ENCODE measurements at places on chromosomes 2 and 18.

DNA sequence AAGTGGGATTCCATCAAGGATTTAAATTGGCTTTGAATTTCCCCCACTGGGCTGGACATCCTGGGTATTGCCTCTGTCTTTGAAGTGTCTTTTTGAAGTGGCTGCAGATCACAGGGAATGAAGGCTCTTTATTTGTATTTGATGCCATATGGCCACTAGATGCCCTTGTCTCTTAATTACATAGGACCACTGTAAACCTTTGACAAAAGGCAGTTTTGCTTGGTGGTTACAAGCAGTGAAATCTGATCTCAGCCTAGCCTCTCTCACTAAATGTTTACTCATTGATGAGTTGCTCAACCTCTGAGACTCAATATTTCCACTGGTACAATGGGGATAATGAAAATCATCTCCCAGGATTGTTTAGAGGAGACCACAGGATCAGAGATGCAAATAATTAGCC is 102.2 kb downstream of the INSIG2 start:
- H3K27me3 ChIP-seq: no peaks in the 10 kb centered on the region
- no peaks in the 10 kb centered on the region for H3K36me3 ChIP-seq
- DNase-seq: no peak
- H3K4me3 ChIP-seq: no peak overlapping the region

DNA sequence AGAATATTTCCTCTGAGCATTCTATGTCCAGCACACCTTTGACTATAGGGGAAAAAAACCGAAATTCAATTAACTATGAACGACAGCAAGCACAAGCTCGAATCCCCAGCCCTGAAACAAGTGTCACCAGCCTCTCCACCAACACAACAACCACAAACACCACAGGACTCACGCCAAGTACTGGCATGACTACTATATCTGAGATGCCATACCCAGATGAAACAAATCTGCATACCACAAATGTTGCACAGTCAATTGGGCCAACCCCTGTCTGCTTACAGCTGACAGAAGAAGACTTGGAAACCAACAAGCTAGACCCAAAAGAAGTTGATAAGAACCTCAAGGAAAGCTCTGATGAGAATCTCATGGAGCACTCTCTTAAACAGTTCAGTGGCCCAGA is 79.4 kb upstream of the FAM117B start:
- H3K4me3 ChIP-seq: no peak overlapping the region
- H3K27ac ChIP-seq: no peak overlapping the region
- no peak for DNase-seq
- no peaks in the 10 kb centered on the region for H3K4me1 ChIP-seq
- H3K36me3 ChIP-seq: peaks cover 48% of the 10 kb centered on the region

GRCh38 chr2:147386284-147386683 is 458.5 kb upstream of the ACVR2A start:
- H3K4me1 ChIP-seq: no peaks in the 10 kb centered on the region
- no peak for DNase-seq
- no peaks in the 10 kb centered on the region for H3K27me3 ChIP-seq
- H3K27ac ChIP-seq: no peak overlapping the region

DNA sequence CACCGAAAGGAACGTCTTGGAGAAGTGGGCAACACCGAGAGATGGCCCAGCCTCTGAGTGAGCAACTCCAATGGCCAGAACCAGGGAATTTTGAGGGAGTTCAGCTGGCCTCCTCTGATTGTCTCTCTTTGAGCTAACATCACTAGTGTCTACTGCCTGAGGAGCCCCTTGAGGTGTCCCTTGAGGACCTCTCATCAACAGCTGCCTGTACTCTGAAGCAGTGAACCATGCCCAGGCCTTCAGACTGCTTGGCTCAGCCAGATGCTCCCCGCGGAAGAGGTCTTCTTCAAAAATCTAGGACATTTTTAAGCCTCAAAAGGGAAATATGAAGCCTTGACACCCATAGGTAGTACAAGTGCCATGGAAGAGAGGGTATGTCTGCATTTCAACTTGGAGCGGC is 430.4 kb downstream of the TXNL1 start:
- DNase-seq: no peak
- H3K4me1 ChIP-seq: no peaks in the 10 kb centered on the region
- H3K36me3 ChIP-seq: no peaks in the 10 kb centered on the region
- no peaks in the 10 kb centered on the region for H3K27me3 ChIP-seq
- no peak overlapping the region for H3K4me3 ChIP-seq
- no peak overlapping the region for H3K27ac ChIP-seq

DNA sequence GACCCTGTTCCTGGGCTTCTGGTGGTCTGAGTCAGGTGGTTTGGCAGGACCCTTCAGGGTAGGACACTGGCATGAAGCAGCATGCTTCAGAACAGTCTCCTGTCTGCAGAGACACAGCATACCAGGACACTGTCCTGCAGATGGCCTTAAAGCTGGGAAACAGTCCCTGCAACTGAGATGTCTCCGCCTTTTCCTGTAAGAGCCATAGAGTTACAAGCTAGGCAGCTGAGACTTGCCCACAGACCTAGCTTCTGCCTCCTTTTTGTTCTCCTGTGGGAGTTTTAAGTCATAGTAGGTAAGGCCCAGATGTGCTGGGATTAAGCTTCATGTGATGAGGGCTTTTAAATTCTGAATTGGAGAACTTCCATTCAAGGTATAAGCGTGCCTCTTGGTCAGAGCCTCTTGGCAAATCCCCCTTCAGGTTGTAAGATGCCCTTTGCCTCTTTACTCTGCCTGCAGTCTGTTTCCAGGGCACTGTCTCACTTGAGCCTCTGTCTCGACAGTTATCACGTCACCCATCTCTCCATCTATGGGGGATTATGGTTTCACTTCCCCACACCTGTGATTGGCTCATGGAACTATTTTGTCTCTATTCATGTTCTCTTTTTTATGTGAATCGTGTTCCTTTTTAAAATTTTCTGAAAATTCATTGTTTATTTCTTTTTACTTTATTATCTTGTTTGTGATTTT is 51.8 kb downstream of the COA5 start:
- no peak overlapping the region for H3K4me3 ChIP-seq
- no peak overlapping the region for H3K27ac ChIP-seq
- no peaks in the 10 kb centered on the region for H3K4me1 ChIP-seq
- H3K27me3 ChIP-seq: no peaks in the 10 kb centered on the region
- no peak for DNase-seq

DNA sequence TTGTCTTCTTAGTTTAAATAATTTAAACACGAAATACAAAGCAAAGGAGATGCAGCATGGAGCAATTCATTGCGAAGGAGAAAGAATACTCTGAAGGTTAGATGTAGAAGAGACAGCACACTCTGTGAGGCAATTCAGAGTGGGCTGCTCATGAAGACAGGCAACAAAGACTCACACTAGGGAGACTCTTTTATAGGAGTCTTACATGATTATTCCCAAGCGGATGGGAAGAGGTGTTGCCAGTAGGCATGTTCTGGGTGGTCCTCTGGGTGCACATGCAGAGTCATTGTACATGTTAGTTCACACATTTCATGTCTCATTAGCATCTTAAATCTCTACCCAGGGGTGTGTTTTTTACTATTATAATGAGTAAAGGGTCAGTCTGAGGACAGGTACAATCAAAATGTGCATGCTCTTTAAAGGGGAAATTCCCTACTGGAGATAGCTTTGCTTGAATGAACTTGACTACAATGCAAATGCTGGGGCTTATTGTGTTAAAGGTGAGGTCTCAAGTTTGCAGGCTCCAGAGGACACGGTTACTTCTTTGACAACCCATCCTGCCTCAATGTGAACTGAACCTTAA is 275.5 kb downstream of the CDH19 start:
- H3K36me3 ChIP-seq: no peaks in the 10 kb centered on the region
- no peak for DNase-seq
- no peaks in the 10 kb centered on the region for H3K4me1 ChIP-seq
- no peak overlapping the region for H3K27ac ChIP-seq
- no peaks in the 10 kb centered on the region for H3K27me3 ChIP-seq
- H3K4me3 ChIP-seq: no peak overlapping the region

GRCh38 chr2:133993160-133993559 is 260.7 kb upstream of the MGAT5 start:
- H3K27ac ChIP-seq: no peak overlapping the region
- DNase-seq: no peak
- no peak overlapping the region for H3K4me3 ChIP-seq
- no peaks in the 10 kb centered on the region for H3K27me3 ChIP-seq
- no peaks in the 10 kb centered on the region for H3K36me3 ChIP-seq

DNA sequence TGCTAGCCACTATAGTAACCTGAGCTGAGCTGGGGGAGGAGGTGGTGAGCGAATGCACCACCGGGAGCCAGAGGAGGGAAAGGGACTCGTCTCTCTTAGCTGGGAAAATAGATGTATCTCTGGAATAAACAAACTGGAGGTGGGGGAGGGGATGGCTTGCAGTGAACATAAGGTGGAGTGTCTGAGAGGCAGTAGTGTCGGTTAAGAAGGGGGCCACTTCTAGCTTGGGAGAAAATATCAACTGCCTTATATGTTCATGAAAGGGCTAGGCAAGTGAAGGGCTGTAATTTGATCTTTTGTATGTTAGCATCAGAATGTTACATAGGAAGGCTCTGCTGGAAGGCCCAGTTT is 2.2 kb downstream of the SETBP1 start:
- no peak for DNase-seq
- peak overlapping the region; percentile 93 for H3K4me3 ChIP-seq
- H3K27me3 ChIP-seq: no peaks in the 10 kb centered on the region
- no peaks in the 10 kb centered on the region for H3K36me3 ChIP-seq
- H3K27ac ChIP-seq: peak overlapping the region; percentile 67
- peaks cover 49% of the 10 kb centered on the region for H3K4me1 ChIP-seq

- no peak for DNase-seq
- no peak overlapping the region for H3K4me3 ChIP-seq
- no peaks in the 10 kb centered on the region for H3K36me3 ChIP-seq
Observed at GRCh38 chr2:235551965-235552364, 58.1 kb downstream of the AGAP1 start.

DNA sequence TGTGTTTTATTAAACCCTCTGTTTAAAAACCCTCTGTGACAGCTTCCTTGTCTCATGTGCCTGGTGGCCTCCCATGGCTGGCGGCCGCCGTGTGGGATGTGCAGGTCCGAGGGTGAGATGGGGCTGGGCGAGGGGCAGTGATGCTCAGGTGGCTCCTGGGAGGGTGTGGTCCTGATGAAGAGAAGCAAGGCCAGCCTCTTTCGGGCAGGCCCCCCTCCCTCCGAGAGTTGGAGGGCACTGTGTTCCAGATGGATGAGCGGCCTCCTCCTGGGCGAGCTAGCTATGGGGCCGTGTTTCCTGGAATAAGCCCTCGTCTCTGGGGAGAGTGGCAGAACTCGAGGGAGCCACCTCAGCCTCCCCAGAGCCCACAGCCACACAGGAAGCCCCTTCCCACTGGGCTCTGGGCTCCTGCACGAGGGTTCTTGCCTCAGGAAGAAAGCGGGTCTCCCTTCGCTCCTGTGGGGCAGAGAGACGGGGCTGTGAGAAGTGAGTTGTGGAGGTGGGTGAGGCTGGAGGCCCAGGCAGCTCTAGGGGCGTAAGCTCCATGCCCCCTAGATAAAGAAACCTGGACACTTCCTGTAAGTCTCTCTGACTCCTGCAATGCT is 72.1 kb downstream of the ASB1 start:
- H3K4me3 ChIP-seq: no peak overlapping the region
- no peak overlapping the region for H3K27ac ChIP-seq
- DNase-seq: no peak

- H3K27me3 ChIP-seq: no peaks in the 10 kb centered on the region
- no peak overlapping the region for H3K27ac ChIP-seq
- no peak for DNase-seq
- H3K4me3 ChIP-seq: no peak overlapping the region
- H3K36me3 ChIP-seq: no peaks in the 10 kb centered on the region
Observed at GRCh38 chr2:6652251-6652650, 213.5 kb downstream of the CMPK2 start.

DNA sequence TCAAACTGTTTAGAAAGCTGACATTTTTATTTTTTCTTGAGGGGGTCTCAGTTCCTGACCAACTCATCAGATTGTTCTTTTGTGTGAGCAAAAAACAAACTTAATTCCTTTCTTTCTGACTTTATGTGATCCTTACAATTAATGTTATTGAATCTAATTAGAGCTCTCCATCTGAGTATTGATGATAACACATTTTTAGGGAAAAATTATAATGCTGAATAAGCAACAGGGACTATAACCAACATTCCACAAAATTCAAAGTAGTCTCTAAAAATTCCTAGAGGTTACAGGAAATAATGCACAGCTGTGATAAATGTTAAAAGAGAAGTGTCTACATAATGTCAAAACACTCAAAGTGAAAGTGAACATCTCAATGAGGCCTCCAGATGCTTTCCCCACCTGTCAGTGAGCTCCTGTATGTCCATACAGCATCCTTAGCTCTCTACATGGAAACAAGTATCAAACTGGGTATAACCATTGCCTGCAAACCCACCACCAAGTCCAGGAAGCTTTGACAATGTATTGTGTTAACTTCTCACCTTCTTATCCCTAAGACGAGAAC is 786.0 kb upstream of the SLC39A10 start:
- H3K4me3 ChIP-seq: no peak overlapping the region
- DNase-seq: no peak
- H3K27me3 ChIP-seq: no peaks in the 10 kb centered on the region
- no peak overlapping the region for H3K27ac ChIP-seq

GRCh38 chr2:126085011-126085795 is 570.8 kb upstream of the GYPC start:
- H3K27me3 ChIP-seq: no peaks in the 10 kb centered on the region
- H3K4me1 ChIP-seq: no peaks in the 10 kb centered on the region
- no peaks in the 10 kb centered on the region for H3K36me3 ChIP-seq
- H3K4me3 ChIP-seq: no peak overlapping the region
- no peak overlapping the region for H3K27ac ChIP-seq

GRCh38 chr2:57443973-57444521 is 602.6 kb upstream of the VRK2 start:
- no peak overlapping the region for H3K27ac ChIP-seq
- H3K4me1 ChIP-seq: no peaks in the 10 kb centered on the region
- H3K36me3 ChIP-seq: no peaks in the 10 kb centered on the region
- H3K4me3 ChIP-seq: no peak overlapping the region
- no peak for DNase-seq

DNA sequence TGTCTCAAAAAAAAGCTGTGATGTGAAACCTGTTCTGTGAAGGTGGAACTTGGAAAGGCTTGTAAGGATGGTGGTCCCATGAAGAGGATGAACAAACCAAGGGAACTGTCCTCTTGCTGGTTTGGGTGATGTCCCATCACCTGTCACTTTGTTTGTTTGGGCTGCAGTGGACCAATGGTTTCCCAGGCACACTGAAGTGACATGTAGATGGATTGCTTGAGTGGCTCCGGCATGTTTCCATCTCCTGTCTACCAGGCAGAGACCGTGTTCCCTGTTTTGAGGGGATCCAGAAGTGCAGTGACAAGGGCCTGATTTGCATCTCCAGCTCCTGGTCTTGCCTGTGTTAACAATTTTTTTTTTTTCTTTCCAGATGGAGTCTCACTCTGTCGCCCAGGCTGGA is 8.9 kb downstream of the NEDD4L start:
- H3K27ac ChIP-seq: no peak overlapping the region
- H3K27me3 ChIP-seq: no peaks in the 10 kb centered on the region
- no peak overlapping the region for H3K4me3 ChIP-seq
- no peaks in the 10 kb centered on the region for H3K36me3 ChIP-seq
- peaks cover 4% of the 10 kb centered on the region for H3K4me1 ChIP-seq

- no peaks in the 10 kb centered on the region for H3K36me3 ChIP-seq
- H3K27me3 ChIP-seq: no peaks in the 10 kb centered on the region
- no peaks in the 10 kb centered on the region for H3K4me1 ChIP-seq
- no peak for DNase-seq
Observed at GRCh38 chr2:190119257-190119656, 56.7 kb upstream of the MSTN start.

Measured in suprapubic skin (tissue), 4 donors.